ENCODE measurements at places on chromosomes 5 and 9. TPM values are rescaled to one million over a fixed set of nuclear protein-coding genes. Genes with fewer than 3 reads are reported as not detected.

GRCh38 chr5:39369123-39369815 lies 5.0 kb upstream of the C9 start:
- DNase-seq = no peak

DNA sequence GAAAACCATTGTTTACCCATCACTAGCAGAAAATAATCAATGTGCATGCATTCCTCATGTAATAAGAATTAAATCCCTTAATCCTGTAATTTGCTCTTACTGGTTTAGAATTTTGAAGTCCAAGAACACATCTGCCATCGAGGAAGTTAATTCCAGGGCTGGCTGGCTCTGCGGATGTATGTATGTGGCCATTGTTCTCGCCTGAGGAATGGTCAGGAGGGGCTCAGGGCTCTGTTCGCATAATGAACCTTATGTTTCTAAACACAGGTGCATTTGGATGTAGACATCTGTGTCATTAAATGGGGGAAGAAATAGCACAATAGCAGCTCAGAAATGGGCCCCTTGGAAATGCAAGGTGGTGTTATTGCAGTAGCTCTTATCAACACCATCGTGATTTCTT lies 148.6 kb upstream of the GAS1 start:
- no peak for DNase-seq

DNA sequence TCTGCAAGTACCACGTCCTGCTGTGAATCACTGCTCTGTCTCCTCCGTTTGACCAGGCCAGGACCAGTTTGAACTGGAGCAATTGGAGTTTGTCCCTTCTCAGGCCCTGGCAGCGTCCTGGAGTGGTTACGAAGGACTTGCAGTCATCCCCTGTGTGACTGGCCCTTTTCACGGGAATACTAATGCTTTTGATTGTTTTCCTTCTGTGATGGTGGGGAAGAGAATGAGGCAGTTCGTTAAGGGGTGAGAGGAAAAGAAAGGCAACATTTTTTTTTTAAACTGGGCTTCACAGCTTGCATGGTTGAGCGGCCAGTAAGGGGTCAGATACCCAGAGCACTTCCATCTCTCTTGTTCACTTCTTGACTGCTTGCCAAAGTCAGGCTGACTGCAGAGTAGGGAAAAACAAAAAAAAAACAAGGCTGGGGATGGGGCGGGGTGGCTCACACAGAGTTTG lies 153.5 kb upstream of the STK32A start:
- no peak for DNase-seq

MGAT4B gene
- total RNA-seq = 100 TPM

- no peak for DNase-seq
These were observed at the start of gene FLT4 for GRCh38 chr5:180649297-180650039. Gene FLT4, minus strand, starts transcription at chr5:180649600. Its CDS starts 55 bp downstream, at chr5:180649545.
